ENCODE measurements at places on chromosomes 1 and 21.
A peak's percentile ranks its signal among the peaks of the same experiment; 100 is the strongest.

DNA sequence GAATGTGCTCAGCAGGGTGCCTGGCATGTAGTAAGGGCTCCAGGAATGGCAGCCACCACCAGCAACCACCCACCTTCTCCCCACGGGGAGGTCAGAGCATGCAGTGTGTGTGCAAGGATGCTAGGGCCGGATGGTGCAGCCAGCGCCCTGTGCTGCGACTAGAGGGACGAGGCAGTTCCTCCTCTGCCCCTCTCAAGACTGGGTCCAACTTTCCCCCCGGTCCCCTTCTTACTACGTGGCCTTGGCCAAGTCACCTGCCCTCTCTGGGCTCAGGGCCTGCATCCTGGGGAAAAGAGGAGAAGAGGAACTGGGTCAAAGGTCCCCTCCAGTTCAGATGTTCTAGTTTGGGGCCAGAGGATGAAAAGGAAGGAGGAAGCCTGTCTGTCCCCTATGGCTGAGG is 71.6 kb upstream of the TARDBP start:
- no peak for DNase-seq

DNA sequence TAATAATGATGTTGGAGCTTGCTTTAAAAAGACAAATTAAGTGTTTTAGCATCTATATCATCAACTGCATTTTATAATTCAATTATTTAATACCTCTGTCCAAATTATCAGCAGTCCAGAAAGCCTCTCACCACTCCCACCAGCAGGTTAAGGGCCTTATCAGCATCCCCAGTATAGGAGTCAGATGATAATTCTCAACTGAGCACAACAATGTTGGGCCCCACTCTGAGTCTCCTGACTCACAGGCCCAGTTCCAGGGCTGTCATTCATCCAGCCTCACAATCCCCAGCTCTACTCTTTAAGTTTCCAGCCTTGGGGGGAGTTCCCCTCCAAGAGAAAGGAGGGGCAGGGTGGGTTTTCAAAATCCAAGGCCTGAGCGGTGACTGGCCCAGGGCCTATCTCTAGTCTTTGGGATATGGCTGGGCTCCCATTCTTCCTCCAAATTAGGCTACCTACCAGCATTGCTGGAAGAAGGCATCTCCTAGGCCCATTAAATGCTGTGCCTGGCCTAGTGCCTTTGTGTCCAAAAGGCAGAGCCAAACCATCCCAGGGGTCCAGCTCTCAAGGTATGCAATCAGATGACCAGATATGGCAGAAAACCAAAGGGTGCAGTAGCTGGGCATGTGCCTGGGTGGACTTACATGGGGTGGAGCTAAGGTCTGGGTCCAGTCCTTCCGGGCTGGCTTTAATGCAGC is 134.1 kb downstream of the GLUL start:
- no peak for DNase-seq

- DNase-seq: no peak
Observed at GRCh38 chr1:86154571-86155050, 2.0 kb downstream of the COL24A1 start.

DNA sequence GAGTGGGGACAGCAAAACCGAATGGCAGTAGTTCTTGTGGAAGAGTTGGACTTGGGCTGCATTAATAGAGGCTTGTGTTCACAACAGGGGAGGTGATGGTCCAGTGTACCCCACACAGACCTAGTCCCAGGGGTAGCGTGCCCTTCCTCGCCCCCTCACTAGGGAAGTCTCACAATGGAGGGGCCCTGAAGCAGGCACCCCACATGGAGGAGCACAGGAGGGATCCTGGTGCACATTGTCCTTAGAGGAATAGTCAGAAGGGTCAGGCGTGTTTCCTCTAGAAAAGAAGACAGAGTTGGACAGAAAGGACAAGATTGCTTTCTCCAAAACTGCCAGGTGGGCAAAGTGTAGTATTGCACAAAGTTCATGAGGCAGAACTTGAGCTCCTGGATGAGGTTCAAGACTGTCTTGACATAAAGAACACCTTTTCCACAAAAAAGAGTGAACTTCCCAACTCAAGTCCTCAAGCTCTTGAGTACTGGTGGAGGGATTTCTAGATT is 23.3 kb downstream of the ETNK2 start:
- DNase-seq: no peak

- DNase-seq: no peak
Observed at GRCh38 chr1:183432548-183432875, 14.3 kb upstream of the NMNAT2 start.

DNA sequence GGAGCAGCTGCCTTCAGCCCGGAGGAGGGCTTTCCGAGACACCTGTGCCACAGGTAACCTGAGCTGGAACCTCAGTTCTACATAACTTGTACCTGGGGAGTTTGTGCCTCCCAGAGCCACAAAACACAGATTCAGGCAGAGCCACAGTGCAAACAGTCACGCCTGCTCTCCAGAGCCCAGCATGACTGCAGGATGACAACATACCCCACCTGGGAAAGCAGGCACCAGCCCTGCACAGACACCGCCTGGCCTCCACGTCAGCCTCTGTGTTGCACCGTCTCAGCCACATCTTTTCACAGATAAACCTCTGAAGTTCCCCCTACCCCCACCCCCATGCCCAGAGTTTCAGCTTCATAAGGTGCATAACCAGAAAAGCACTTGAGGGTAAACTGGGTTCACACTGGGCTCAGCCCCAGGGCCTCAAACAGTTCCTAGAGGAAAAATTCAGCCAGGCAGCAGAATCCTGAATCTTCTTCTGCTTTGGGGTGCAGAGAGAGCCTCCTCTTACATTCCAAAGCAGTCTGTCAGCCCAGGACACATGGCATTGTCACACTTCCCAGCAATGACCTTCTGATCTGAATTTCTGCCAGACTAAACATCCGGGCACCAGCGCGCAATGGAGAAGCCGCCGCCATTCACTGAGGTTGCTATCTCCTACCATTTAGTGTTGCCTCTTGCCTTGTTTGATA is 229.5 kb downstream of the TOMM20 start:
- no peak for DNase-seq

DNA sequence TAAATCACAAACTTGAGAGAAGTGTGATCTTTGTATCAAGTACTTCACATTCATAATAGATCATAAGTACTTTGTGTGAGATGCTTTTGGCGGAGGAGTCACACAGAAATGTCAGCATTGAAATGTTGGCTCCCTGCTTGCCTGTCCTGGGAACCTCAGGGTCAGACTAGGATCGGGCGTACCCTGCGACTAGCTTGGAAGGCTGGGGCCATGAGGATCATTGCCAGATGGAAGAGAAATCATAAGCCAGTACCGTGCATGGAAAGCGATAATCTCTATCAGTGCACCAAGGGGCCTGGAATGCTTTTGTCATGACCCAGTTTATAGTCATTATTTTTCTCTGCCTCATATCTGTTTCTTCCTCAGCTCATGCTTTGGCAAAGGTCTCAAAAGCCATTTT is 35.5 kb downstream of the MTR start:
- no peak for DNase-seq

DNA sequence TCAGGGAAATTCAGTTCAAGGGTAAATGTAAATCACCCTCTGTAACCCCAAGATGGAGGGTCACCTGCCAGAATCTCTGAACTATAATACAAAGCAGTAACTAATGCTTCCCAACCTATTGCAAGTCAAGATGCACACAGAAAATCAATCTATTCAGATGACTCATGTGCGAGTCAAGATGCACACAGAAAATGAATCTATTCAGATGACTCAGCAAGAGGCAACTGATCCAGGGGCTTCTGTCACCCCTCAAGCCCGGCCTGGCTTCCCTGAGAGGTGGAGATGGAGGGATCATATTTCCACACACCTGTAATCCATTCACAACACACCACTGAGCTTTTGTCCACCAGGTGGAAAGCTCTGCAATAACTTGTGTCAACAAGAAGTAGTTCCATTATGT is 17.4 kb upstream of the HIVEP3 start:
- DNase-seq: no peak

DNA sequence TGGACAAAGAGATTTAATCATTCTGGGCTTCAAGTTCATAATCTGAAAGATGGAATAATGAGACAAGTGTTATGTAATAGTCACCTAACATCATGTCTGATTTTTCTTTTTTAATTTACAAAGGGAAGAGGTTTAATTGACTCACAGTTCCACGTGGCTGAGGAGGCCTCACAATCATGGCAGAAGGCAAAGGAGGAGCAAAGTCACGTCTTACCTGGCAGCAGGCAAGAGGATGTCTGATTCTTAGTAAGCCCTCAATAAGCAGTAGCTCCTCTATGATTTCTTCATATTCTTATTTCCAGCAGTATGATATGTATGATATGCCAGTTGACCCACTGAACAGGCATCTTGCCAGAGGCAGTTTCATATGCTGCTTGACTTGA is 152.7 kb downstream of the S1PR1 start:
- DNase-seq: no peak

DNA sequence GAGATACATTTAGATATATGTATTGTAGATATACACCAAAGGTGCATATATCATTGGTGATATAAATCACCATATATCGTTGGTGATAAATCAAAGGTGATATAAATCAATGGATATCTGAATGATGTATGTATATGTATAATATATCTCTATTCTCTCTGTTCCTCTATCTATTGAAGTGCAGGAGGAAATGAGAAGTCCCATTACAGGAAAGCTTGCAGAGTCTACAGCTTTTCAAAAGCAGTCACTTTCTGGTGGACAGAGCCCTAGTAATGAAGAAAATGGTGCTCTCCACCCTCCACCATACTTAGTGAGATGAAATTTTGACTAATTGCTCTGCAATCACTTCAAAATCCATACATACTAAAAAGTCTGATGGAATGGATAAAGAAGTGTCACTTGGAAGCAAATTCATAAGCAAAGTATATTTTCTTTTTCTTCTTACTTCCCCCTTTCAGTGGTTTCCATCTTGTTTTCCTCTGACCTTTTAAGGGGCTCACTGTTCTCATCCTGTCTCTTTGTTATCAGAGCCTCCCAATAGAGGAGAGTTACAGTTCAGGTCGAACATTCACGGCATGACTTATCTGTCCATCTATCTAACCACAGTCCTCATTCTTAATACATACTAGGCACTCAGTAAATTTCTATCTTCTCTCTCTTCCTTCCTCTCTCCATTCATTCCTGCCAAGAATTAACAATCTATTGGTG is 227.2 kb downstream of the KCNJ6 start:
- no peak for DNase-seq

DNA sequence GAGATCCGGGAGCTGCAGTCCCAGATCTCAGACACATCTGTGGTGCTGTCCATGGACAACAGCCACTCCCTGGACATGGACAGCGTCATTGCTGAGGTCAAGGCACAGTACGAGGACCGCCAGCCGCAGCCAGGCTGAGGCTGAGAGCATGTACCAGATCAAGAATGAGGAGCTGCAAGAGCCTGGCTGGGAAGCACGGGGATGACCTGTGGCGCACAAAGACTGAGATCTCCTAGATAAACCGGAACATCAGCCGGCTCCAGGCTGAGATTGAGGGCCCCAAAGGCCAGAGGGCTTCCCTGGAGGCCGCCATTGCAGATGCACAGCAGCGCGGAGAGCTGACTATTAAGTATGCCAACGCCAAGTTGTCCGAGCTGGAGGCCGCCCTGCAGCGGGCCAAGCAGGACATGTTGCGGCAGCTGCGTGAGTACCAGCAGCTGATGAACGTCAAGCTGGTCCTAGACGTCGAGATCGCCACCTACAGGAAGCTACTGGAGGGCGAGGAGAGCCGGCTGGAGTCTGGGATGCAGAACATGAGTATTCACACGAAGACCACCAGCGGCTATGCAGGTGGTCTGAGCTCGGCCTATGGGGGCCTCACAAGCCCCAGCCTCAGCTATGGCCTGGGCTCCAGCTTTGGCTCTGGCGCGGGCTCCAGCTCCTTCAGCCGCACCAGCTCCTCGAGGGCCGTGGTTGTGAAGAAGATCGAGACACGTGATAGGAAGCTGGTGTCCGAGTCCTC is 25.5 kb downstream of the ETV3L start:
- peak; percentile 32 for DNase-seq

DNA sequence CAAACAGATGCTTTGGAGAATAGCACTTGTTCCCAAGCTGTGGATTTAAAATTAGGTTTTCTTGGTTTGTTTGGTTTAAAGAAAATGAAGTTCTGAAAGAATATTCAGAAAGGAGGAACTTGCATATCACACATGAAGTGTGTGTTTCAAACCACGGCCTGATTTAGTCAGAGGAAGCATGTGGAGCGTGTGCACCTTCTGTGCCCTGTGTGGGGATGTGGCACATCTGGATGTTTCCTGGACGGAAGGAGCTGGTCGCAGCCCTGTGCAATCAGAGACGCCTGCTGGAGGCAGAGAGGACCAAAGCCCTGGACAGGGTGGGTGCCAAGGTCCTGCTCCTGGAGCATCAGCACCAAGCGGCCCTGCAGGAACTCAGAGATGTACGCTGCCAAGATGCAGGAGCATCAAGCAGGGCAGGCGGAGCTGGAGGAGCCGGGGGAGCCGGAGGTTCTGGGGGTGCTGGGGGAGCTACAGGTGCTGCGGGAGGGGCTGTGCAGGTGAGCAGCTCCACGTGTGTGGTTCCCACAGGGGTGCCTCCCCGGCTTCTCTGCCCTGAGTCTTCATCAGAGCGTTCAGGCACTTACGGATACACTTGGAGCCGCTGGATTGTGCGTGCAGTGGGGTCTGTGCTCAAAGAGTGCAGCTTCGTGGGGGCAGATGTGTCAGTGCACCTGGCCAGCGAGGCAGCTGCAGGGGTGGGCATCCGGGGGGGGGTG is 45.7 kb downstream of the PCNT start:
- no peak for DNase-seq

DNA sequence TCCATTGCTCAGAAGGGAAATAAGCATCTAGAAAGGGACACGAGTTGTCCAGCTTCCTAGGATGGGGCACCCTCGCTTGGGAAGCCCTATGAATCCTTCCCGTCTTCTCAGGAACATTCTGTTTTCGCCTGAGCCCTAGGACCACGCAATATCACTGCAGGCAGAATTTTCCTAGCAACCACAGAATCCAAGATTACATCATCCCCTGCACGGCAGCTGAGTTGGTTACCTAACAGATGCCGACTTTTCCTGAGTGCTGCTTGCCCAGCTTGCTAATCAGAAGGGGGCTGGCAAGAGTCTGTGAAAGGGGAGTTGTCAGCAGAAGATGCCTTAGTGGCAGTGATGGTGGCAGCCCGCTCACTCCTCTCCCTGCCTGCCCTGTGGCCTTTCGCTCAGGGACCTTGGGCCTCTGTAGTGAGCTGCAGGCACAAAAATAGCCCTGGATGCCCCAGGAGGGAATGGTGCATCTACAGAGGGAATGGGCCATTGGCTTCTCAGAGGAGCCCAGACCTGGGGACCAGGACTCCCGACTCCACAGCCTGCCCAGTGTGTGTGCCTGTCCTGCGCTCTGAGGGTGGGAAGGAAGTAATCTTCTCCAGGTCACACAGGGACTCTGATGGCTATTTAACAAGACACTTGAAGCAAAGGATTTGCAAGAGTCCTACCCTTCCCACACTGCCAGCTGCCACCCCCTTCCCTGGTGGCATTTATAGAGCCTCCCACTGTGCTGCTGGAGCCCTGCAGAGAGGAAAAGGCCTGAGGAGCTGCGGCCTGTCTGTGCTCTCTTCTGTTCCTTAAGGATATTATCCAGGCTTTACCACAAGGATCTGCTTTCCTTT is 28.9 kb upstream of the CLSTN1 start:
- DNase-seq: peak; percentile 85

GRCh38 chr1:41378999-41379737 is 17.9 kb downstream of the FOXO6 start:
- DNase-seq: no peak

Measured in amygdala (tissue), 56 donors.